HL-60 (cell line): ENCODE measurements at places on chromosomes 2 and 18.

DNA sequence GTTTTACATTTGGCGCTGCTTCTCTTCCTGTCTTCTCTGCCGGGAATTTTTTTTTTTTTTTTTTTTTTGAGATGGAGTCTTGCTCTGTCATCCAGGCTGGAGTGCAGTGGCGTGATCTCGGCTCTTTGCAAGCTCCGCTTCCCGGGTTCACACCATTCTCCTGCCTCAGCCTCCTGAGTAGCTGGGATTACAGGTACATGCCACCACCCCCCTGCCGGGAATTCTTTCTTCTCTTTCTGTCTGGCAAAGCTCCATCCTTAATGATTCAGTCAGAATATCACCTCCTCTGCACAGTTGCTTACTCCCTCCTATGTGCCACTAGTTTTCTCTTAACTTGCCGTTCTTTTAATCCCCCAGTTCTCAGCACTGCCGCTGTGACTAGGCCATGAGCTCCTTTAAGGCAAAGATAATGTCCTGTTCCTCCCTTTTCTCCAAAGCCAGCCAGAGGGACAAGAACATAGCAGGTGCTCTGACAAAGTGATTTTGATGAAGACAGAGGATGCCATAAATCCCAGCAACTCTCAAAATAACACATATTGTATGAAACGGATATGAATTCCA, 112.1 kb upstream of the LRATD1 start:
- no peak for DNase-seq

DNA sequence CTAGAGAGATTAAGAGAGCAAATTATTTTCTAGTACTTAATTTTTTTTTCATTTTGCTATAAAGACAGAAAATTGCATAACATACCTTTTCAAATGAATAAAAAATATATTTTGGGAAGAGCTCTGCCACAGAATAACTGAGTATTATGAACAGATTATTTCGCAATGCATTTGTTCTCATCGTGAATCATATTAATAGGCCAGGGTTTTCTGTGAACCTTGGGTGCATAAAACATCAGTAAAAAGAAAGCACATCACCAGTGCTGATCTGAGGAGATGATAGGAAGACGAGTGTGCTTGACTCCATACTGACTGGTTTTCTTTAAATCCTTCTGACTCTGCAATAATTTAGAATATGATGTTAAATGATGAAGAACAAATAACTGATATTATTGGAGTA, 409.1 kb downstream of the CPS1 start:
- no peak for DNase-seq

DNA sequence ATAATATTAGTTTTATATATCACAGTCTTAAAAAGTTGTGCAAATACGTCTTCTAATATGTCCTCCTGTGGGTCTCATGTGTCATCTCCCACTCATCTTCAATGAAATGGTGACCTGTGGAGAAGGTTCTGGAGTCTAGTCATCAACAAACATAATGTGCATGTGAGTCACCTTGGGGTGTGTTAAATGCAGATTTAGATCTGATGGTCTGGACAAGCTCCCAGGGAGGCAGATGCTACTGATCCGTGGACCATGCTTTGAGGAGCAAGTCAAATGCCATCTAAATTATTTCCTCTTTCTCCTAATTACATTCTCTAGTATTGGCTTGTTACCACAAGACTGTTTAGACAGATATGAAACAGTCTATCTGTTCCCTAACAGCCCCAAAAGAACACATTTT, 210.9 kb downstream of the CD226 start:
- no peak for DNase-seq

DNA sequence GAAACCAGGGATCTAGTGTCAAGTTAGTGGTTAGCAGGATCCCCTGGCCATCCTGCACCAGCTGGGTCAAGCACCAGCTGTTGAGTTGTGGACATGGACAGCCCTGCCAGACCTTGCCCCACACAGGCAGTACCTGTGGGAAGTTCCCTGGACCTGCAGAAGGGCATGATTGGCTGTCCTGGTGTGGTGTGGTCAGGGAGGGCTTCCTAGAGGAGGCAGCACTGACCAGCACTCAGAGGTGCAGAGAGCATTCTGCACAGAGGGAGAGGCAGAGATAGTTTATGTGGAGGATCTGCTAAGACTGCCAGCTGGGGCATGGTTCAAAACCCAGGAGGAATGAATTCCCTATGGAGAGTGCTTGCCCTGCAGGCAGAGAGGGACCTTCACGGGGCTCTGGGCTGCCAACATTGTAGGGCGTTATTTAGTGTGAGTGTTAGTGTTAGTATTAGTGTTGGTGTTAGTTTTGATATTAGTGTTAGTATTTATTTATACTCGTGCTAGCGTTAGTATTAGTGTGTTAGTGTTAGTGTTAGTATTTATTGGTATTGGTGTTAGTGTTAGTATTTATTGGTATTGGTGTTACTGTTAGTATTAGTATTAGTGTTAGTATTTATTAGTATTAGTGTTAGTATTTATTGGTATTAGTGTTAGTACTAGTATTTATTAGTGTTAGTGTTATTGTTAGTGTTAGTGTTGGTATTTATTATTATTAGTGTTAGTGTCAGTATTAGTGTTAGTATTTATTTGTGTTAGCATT, 31.9 kb downstream of the TWIST2 start:
- no peak for DNase-seq

DNA sequence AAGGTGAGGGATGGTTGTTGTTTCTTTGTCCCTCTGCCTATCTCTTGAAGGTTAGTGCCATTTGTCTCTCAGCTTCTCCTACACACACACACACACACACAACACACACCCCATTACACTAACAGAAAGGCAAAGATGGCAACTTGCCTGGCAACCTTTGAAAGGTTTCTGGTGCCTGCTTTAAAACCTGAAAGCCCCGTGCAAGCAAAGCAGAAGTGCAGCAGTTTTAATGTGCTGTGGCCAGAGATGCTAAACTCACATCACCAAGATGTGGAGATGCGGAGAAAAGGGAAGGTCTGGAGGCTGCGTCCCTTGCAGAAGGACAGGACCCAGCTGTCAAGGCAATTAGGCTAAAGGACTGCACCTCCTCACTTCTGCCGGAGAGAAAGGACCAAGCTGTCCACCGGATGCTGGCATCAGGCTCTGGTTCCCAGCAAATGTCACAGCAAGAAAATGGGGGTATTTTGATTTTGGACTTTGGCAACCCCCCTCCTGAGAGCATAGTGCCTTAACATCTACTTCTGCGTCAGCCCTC, 196.4 kb downstream of the ARL4C start:
- DNase-seq: no peak

DNA sequence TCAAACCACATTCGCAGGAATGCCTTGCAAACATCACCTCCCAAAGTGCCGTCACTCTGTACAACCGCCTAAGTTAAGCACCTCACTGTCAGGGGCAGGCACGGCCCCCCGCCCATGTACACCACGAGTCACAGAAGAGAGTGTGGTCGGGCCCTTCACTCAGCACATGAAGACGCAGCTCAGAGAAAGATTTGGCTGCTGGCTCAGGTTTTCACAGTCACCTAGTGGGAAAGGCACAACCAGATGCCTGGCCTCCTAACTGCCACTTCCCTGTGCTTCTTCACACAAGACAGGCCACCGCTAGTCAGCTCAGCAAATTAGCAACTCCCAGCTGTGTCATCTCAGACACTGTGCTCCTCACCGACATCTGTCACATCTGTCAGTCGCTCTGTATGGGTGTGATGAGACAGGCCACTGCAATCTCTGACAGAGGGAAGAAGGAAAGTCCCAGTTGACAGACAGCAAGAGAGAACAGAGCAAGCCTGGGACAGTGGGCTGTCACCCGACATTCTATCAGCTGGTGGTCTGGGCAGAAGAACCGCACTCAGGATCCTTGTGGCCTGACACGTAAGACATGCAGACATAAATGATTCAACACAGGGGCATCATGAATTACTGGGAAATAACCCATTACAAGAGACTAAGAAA, 60.8 kb downstream of the CRACDL start:
- DNase-seq: no peak

DNA sequence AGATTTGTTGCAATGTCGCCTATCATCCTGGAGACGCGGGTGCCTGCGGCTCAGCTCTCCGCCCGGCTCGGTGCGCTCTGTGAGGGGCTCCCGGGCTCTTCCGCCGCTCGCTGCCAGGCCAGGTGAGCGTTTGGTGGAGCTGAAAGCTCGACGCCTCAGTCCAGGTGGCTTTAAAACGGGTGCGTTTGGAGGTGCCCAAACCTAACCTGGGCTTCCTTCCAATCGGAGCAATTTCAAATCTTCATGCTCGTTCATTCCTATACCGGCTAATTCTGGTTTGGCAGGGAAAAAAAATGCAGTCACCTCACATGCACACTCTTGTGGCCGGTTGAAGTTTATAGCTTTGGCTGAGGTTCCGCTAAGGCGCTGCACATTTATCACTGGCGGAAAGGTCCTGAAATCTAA, at the start of gene SLC16A14:
Gene SLC16A14 (minus strand): TSS at position 274 of the 405 bp plus-strand sequence. CDS start 9,572 bp downstream, outside the sequence.
- DNase-seq: peak; percentile 81

GRCh38 chr2:120690521-120690920, 45.1 kb upstream of the GLI2 start:
- no peak for DNase-seq

GRCh38 chr2:28764909-28765711, 13.5 kb downstream of the PPP1CB start:
- DNase-seq: no peak

DNA sequence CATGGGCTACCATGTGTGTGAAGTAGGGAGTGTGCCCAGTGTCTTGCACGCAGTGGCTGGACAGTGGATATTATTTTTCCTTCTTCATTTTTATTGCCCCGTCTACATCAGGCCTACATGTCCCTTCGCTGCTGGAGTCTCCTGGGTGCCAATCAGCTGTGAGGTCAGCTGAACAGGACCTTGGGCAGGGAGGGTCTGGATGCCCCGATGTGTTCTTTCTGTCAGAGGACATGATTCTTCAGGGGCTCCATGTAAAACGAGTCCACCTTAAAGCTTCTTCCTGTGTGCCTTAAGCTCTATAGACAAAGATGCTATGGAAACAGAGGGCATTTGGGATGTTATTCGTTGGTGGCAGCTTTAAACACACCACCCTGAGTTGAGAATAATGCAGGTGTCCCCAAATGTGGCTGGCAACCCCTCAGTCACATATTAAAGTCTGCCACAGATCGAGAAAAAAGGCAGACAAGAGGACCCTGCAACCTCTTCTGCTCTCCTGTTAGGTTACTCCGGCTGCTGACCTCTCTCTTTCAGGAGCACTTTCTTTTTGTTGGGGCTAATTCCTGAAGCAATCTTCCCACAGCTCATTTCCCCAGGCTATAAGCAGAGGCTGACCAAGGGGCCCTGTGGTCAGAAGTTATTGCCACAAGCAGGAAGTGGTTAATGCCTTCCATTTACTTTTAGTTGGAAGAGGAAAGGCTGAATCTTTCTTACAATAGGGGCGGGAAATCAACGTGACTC, 20.0 kb downstream of the GREB1 start:
- peak; percentile 34 for DNase-seq

DNA sequence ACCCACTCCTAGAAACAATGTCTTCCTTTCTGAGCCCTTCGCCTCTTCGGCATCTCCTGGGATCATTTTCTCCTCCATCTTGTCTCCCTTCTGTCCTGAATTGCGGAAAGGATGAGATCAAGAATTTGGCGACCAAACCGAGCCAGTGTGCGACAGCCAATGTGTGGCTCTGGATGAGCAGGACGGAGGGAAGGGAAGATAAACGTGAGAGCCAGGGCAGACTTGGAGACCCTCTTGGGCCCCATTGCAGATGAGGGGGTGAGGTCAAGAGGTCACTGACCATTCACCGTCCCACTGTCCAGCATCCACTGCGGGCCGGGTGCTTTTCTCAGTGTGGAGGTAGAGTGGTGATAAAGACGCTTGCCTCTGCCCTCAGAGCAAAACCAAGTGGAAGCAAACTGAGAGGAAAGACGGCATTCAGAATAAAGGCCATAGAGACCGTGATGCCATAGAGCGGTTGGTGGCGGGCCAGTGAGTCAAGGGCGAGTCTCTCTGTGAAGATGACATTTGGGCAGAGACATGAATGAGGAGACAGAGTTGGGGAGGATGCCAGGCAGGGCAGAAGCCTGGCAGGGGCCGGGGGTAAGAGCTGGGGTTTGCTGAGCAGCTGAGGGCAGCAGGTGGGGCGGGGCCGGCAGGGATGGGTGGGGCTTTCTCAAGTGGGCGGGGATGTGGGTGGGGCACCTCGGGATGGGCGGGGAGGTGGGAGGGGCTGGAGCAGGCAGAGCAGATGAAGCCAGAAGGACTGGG, 55.6 kb downstream of the ACAA2 start:
- DNase-seq: no peak

DNA sequence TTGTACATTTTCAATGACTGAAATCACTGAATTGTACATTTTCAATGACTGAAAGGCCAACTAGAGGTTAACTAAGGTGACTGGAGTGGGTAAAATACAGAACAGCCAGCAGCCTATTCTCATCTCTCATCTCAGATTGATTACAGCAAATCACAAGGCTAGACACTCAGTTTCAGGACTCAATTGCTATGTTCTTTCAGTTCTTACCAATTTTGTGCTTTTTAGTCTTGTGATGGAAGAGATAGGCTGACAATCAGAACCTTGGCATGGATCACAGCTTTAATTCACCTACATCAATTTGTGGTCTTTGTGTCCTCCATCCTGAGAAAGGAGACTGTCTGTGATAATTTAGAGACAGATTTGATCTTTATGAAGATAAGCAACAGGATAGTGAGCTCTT, 124.7 kb downstream of the GULP1 start:
- DNase-seq: no peak

GRCh38 chr2:136962105-136962725, 196.9 kb downstream of the THSD7B start:
- no peak for DNase-seq

GRCh38 chr18:26335571-26336487, 109.6 kb downstream of the TAF4B start:
- DNase-seq: no peak

DNA sequence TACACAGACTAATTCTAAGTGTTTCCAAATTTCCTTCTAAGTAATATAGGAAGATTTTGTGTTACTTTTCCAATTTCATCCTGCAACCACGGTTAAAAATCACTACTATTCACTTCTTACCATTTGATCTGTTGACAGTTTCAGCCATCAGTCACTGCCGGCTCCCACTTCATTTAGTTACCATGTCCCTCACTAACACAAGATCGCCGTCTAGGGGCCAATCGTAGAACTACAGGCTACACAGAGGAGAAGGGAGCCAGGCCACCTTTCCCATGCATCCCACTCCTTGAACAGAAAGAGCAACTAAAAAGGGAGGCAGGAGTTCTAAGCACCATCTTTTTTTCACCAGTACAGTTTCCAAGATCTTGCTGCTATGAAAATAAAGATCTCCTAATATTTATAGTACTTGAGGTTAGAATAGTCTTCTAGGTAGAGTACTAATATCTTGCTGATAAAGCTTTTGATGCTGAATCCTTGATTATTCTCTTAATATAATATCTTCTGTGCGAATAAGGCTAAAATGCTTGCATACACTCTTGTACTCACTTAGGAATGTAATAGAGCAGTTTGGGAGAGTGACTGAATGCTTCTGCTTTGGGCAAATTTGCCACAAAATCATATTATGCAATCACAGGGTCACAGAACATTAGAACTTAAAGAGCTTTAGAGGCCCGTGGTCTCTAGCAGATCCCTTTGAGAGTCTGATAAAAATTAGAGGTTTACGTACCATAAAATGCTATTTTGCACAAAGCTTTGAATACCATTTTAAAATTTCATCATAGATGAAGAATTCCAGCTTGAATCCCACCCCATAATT, 39.5 kb upstream of the CYP1B1 start:
- no peak for DNase-seq

GRCh38 chr2:200786826-200787225, 24.9 kb upstream of the BZW1 start:
- no peak for DNase-seq
